ENCODE measurements at places on chromosomes 11 and 22.

DNA sequence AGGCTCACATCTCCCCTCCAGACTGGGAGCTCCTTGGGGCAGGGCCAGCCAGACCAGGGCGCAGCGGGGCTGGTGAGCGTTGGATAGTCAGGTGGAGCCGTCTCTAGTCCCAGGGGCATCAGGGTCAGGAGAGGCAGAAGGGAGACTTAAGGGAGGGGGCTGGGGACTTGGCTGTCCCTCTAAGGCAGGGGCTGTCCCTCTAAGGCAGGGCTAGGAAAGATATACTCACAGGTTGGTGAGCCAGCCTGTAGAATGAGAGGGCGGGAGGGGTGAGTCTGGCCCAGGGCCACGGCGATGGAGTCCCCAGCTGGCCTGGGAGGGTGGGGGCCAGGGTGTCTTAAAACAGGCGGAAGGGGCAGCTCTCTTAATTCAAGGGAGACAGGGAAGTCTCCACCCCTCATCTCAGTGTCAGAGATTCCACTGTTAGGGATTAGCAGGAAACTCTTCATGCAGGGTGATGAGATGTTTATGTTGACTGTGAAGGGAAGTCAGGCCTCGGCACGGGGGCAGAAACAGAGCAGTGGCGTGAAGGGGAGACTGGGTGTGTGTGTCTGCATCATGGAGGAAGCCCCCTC, 11.3 kb downstream of the P2RY2 start:
- DNase-seq: no peak

DNA sequence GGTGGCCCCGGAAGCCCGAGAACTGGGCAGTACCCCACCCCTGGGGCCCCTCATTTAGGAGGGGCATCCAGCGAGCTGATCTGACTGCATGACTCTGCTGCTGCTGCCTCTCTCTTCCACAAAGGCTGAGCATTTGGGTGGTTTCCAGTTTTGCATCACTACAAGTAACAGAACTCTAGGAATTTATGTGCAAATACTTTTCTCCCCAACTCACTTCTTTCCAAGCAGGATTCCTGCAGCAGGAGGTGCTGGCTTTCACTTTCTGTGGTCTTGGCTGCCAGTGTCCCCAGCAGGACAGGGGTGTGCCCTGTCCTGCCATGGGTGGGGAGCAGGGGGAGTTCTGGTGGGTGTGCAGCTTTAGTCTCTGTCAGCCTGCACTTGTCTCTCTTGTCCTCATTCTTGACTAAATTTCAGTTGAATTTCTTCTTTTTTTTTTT, 21.2 kb downstream of the UPB1 start:
- DNase-seq: no peak

GRCh38 chr11:19467904-19468303, 227.2 kb upstream of the E2F8 start:
- no peak for DNase-seq

- no peak for DNase-seq
Measured at GRCh38 chr11:78727816-78728215, 153.2 kb upstream of the NARS2 start.

GRCh38 chr22:44055805-44056204, 31.7 kb downstream of the PARVB start:
- no peak for DNase-seq

GRCh38 chr11:3156661-3157311, 8.3 kb downstream of the OSBPL5 start:
- DNase-seq: no peak
